ENCODE measurements at places on chromosomes 6 and 20.

GRCh38 chr6:105874835-105875626 is 211.1 kb upstream of the PRDM1 start:
- DNase-seq = no peak

DNA sequence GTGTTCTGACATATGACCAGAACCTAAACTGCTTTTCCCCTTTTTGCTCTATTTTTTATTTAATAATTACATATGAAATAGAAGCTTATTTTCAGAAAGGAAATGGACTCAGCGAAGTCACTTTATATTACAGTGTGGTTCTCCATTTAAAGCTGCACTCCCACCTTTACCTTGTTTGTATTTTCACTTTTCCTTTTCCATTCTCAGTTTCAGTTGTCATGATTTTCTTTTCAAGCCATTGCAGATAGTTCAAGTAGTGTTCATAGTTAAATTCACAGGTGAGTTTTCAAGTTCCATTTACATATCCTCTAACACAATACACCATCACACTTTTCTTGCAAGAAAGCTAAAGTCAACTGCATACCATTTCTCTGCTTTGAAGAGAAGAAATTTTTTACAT is 400.2 kb downstream of the HACE1 start:
- no peak for DNase-seq

GRCh38 chr6:46271107-46271506 is 100.3 kb upstream of the ENPP5 start:
- no peak for DNase-seq

DNA sequence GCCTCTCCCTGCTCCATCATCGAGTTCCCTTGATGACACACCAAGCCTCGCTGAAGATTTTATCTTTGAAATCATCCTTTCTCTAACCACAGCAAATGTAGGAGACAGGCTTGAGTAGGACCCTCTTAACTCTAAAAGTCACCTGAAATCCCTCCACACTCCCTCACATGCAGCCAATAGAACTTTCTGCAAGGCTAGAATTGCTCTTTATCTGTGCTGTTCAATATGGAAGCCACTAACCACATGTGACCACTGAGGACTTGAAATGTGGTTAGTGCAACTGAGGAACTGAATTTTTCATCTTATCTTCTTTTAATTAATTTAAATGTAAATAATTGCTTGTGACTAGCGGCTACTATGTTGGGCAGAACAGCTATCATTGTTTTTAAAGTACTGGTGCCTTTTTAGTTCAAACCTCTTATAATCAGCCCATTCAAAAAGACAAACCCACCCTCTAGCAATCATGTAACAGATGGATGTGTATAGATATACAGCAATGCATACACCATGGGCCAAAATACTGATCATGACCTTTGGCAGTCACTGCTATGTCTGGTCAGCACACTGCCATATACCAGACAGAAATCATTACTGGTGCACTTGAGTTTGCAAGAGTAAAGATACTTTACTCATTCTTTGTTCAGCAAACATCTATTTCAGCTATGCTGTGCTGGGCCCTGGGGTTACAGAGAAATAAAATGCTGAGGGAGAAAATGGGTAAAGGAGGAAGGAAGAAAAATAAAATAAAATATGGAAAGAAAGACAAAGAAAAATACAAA is 50.0 kb downstream of the GFOD1 start:
- no peak for DNase-seq

DNA sequence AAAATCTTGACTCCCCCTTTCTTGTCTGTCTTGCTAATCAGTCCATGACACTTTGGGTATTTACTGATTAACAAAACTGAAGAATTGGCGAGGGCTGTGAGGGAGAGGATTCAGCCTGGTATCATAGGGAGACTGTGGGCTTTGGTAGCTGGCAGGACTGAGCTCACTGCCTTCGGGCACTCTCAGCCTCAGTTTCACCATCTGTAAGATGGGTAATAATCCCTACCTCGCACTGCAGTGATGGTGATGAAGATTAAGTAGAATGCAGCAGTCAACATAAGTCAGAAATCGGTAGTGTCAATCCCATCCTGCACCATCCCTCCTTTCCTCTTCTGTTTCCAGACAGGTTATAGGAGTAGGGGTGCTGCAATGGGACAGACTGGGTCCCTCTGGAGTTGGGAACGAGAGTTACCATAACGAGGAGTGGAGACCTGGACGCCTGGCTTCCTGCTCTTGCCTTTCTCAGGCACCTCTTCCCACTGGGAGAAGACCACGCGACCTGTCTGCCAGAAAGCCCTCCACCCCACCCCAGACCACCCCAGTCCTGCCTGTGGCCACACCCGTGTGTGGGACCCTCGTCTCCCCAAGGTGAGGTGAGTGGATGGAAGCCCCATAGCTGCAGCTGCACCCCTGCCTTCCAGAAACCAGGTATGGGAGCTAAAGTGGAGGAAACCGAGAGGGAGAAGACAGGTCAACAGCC is 99.1 kb downstream of the SNX5 start:
- no peak for DNase-seq

DNA sequence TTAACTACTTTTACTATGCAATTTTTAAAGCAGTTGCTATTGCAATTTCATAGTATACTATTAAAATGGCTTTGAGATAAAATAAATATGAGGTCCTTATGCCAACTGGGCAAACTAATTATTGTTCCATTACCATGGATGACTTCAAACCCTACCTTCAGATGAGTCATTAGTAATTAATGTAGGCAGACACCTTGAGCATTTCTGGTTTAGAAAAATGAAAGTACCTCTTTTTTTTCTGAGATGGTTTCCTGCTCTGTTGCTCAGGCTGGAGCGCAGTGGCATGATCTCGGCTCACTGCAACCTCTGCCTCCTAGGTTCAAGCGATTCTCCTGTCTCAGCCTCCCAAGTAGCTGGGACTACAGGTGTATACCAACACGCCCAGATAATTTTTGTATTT is 11.9 kb downstream of the ASF1A start:
- DNase-seq = no peak

- DNase-seq = no peak
Observed at GRCh38 chr6:168815229-168815628, 374.2 kb downstream of the SMOC2 start.

Measured in activated CD4-positive, alpha-beta T cell treated with anti-CD3 and anti-CD28 coated beads for 4 hours (primary cell).